ENCODE measurements at places on chromosomes 7 and 10.

DNA sequence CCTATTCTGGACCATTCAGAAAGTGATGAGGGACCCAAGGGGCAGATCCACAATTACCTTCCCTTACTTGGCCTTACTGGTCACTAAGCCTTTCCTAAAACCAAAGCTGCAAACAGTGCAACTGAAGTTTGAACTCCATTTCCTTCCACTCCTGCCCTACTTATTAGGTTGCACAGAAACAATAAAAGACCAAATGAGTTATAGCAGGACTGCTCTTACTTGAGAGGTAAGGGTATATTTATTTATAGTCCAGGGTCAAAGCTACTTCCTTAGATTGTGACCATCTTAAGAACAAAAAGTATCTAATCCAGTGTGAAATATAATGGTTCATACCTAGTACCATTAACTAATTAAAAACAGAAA is 27.0 kb downstream of the CDK6 start:
- DNase-seq, result no peak

DNA sequence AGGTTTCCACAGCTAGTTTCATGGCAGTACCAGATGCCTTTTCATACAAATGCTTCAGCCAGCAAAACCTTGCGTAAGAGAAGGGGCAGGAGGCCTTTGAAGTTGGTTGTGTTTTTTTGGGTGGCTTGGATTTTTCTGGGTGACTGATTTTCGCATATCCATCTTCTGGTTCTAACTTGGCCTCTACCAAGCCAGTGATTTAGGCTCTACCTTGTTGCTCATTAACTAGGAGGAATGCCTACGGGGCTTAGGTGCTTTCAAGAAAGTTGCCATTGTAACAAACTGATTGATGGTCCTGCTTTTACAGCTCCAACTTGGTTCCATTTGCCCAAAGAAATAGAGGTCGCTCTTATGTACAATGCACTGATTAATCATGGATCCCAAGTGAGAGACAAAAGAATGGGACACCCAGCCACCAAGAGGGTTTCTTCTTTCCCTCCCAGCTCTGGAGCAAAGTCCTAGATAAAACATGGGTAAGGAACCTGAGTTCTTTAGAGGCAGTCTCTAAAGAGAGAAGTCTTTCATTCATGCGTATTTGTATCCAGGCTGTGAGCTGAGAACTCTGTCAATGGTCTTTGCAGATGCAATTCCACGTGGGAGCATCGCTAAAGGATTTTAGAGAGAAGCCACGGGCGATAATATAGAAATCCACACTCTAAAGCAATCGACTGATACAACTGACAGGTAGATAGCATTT is 92.1 kb upstream of the FGFR2 start:
- DNase-seq, result no peak

DNA sequence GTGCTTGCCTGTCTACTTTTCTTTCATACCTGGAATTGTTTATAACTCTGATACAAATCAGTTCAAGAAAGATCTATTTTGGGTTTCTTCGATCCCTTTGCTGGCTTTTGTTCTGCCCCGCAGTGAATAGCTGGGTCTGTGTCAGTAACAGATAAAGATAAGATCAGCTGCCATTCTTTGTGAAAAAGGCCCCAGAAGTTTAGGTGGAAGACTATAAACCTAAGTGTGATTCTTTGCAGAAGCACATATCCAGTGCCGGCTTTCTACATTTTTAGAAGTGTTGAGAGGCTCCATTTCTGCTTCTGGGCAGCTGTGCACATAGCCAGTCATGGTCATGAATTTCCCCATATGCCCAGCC is 686.4 kb upstream of the C7orf33 start:
- no peak for DNase-seq

DNA sequence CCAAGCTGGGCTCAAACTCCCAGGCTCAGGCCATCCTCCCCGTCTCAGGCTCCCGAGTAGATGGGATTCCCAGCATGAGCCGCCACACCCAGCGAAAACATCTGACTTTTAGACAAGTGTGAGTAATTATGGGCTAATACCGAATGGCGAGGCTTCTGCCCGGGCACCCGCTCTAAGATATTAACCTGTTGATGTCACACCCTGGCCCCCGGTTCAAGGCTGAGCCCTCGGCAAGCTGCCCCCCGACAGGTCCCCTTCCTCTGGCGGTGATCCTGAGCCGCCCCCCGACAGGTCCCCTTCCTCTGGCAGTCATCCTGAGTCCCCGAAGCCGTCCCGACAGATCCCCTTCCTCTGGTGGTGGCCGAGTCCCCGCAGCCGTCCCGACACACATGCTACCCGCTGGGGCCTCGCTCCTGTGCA is 5.2 kb downstream of the PSMG3 start:
- peak; percentile 33 for DNase-seq
